ENCODE measurements at places on chromosomes 7 and 10. TPM values are rescaled to one million over a fixed set of nuclear protein-coding genes. Genes with fewer than 3 reads are reported as not detected.

The STEAP1B gene
- total RNA-seq, result 20.6 TPM

The ANKRD7 gene
- total RNA-seq, result not detected

GRCh38 chr7:129923709-129924108 is 29.1 kb downstream of the UBE2H start:
- H3K4me1 ChIP-seq, result no peaks in the 10 kb centered on the region
- H3K27ac ChIP-seq, result no peak overlapping the region
- no peak overlapping the region for H3K4me3 ChIP-seq
- DNase-seq, result no peak

GRCh38 chr10:92490387-92490786 is 83.5 kb downstream of the IDE start:
- DNase-seq, result no peak
- no peak overlapping the region for H3K4me3 ChIP-seq
- H3K27me3 ChIP-seq, result no peaks in the 10 kb centered on the region
- no peaks in the 10 kb centered on the region for H3K4me1 ChIP-seq
- peaks cover 71% of the 10 kb centered on the region for H3K36me3 ChIP-seq
- no peak overlapping the region for H3K27ac ChIP-seq

GRCh38 chr10:119263951-119264617 is 56.7 kb downstream of the GRK5 start:
- DNase-seq, result no peak
- H3K27me3 ChIP-seq, result no peaks in the 10 kb centered on the region

DNA sequence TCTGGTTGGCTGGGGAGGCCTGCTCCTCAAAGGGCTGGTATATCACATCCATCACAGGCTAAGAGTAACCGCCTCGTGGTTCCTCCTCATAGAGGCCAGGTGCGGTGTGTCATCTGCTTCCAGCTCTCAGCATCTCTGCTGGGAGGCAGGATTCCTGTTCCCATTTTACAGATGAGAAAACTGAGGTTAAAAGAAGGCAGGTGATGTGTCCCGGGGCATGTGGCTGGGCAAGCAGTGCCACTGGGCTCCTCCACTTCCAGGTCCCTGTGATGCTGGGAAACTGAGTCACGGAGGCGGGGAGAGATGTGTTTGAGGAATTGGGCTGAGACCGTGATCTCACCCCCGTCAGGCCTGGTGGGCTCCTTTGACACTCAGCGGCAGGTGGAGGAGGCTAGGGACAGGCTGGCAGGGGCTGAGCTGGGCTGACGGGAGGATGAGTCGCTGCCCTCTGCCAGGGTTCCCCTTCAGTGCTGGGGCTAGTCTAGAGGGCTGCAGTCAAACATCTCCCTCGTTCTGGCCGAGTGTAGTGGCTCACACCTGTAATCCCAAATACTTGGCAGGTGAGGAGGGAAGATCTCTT is 9.4 kb downstream of the ARPC1B start:
- H3K4me1 ChIP-seq, result no peaks in the 10 kb centered on the region
- H3K36me3 ChIP-seq, result peaks cover 28% of the 10 kb centered on the region
- H3K27ac ChIP-seq, result no peak overlapping the region
- DNase-seq, result no peak
- no peaks in the 10 kb centered on the region for H3K27me3 ChIP-seq
- no peak overlapping the region for H3K4me3 ChIP-seq

GRCh38 chr10:96441987-96442643 is 71.6 kb downstream of the TLL2 start:
- no peaks in the 10 kb centered on the region for H3K27me3 ChIP-seq
- no peak overlapping the region for H3K4me3 ChIP-seq
- peaks cover 13% of the 10 kb centered on the region for H3K4me1 ChIP-seq
- no peak for DNase-seq
- no peak overlapping the region for H3K27ac ChIP-seq

The TMEM213 gene
- total RNA-seq, result not detected
